GDM1 (cell line): ENCODE measurements at places on chromosomes 6 and 20.

DNA sequence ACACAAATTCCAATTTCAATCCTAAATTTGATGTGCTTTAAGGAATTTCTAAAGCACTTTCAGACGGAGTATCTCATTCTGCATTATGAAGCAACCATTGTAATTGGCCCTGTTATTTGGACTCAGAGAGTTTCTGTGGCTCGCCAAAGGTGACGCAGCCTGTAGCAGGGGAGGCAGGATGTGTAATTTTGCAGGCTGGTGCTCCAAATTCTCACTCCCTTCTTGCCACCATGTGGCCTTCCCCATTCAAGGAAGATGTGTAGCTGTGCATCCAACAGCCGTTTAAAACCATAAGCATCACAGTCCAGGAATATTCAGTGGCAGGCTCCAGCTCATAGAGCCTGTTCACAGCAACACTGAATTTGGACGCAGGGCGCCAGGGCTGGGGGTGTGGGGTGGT, 45.8 kb downstream of the AGPAT4 start:
- DNase-seq: no peak

DNA sequence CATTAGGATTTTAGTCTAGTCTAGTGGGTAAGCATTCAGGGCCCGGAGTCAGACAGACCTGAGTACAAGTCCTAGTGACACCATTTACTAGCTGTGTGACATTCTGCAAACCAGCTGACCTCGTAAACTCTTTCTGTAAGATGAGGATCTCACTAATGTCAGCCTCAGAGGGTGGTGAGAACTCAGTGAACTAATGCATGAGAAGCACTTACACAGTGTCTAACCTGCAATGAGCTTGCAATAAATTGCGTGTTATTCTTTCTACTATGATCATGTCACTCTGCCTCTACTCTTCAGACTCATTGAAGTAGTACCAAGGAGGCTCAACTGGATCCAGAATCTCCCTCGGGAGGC, 41.1 kb upstream of the ZNF831 start:
- no peak for DNase-seq

GRCh38 chr6:64415926-64416325, 780.3 kb downstream of the PHF3 start:
- no peak for DNase-seq

DNA sequence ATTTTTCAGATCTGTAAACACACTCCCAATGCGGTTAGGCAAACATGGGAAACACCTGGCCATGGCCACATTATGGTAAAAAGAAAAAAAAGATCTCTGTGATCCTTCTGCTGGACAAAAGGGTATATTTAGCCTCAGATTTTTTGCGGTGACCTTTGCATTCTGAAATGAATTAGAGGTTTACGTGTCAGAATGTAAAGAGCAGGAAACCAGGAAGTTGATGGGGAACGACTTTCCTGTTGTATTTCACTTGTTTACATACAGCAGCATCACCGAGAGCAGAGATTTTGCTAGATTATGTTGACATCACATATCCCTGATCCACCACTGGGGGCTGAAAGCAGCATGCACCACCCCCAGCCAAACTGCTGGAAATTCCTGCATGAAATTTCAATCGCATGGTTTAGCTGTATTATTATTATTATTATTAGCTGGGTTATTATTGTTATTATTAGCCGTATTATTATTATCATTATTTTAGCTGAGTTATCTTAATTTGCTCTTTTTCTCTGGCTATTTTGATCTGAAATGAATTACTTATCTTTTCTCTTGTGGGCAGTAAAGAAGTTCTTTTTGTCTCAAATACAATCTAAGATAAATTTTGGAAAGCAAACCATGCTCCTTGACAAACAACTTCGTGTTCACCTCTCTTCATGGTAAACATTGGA, 189.4 kb downstream of the ZFP64 start:
- no peak for DNase-seq

DNA sequence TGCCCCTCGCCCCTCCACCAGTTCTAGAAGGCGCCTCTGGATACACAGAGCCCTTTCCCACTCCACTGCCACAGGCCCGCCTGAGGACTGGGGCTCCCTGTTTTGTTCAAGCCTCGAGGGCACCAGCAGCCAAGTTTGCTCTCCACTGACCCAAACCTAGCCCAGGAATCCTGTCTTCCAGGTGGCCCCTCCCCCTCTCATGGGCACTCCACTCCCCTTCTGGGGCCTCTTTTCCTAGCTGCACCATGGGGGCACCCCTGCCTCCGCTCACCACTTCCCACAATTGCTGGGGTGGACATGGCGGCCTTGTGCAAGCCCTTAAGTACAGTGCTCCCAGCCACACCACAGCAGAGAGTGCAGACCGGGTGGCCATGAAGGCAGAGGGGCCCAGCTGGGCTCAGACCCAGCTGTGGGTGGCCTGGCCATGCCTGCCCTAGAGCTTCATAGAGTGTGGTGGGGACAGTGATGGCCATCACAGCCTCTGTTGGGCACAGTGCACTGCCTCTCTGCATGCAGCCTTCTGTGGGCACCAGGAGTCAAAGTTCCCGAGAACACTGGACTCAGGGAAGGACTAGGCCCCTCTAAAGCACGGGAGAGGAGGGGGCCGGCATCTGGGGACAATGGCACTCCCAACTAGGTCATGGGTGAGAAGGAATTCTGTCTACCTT, 1.3 kb downstream of the MYL9 start:
- no peak for DNase-seq

DNA sequence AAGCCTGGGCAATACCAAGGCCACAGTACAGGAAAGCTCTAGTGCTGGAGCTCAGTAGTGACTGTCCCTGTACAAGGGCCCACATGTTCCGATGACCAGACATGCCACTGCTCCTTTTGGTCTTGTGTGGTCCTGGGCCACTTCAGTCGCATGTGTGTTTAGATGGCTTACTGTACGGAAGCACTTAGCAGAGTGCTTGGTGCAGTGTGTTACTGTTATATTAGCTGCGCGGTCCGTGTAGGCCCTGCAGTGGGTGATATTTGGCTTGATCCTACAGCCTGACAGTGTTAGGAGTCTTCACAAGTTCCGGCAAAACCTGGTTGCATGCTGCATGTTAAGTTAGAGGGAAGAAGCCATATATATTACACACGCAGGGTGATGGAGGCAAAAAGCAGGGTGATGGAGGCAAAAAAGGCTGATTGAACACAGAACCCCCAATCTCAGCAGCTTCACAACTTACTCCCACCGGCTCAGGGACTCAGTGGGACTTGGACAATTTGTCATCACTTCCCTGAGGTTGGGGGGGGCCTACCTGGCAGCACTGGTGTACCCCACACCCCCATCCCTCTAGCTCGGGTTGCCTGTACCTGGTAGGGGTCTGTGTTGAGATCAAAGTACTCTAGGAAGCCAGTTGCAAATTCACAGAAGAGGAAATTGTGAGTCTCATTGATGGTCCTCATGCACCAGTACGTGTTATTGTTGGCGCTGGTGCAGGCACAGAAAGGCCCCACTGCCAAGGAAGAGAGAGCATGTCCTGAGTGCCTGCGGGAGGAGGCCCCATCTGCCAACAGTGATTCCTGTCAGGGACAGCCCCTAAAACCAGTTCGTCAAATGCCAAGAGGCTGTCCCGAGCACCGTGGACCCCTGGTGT, 122.6 kb downstream of the SULF2 start:
- no peak for DNase-seq

- DNase-seq: no peak
Observed at GRCh38 chr6:87900160-87900698, 147.4 kb upstream of the SPACA1 start.

- DNase-seq: no peak
Observed at GRCh38 chr20:13611611-13612125, 27.1 kb downstream of the TASP1 start.

DNA sequence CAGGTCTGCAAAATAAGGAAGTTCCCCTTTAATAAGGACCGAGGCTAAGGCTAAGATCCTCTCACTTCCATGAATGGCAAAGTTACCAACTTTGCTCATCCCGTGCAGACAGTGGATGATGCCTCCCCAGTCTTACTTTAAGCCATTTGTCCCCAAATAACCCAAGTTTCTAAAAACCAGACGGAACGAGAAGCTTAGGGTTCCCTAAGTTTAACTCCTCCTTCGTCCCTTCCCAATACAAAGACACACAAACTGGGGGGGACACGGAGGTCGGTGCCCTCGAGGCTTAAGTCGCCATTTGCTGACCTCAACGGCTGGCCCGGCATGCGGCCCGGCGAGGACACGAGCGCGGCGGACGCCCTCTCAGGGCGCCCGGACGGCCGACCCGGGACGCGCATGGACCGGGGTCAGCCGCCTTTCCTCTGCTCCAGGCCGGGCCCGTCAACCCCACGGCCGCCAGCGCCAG, 527 bp downstream of the FBXO30 start:
- DNase-seq: peak; percentile 14

DNA sequence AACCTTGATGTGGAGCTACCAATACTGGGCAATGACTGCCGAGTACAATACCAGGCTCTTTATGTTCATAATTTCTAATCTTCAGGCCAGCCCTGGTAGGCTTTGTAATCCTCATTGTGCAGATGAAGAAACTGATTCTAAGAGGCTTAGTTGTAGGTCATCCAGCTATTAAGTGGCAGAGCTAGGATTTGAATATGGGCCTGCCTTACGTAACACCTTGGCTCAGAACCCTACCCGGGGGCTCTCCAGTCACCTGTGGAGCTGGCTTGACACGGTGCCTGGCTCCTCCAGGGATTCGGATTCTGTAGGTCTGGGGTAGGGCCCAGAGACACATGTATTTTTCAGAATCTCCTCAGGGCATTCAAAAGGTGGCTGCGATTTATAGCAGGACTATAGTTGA, 515.5 kb downstream of the QKI start:
- no peak for DNase-seq

- DNase-seq: no peak
Observed at GRCh38 chr20:19453862-19454261, 241.4 kb downstream of the SLC24A3 start.

- no peak for DNase-seq
Observed at GRCh38 chr6:28856620-28857005, 67.2 kb downstream of the TRIM27 start.

DNA sequence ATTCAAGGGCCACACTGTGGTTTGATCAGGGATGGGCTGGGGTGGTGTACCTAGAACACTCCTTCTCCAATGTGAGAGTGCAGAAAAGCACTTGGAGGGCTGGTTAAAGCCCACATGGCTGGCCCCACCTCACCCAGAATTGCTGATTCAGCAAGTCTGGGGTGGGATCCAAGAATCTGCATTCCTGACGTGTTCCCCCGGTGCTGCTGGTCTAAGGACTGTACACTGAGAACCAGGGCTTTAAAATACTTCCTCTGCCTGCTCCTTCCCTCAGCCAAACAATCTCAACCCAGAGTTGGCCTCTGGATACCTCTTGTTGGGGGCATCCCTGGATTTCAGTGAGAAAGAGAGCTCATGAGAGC, 13.4 kb upstream of the OCSTAMP start:
- no peak for DNase-seq

DNA sequence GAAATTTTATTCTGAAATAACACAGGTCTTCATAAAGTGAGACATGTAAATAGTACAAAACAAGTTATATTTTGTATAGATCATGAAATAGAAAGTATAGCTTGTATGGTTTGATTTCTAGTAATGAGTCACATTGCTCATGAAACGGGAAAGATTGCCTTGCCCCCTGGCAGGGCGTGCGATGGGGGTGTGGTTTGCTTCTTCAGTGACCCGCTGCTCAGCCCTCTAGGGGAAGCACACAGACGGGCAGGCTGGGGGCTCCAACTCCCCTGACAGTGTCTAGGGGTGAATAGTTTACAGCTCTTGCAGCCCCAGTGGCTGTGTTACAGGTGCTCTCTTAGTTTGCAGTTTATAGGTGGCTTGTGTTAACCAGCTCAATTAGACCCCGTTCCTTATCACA, 170.5 kb upstream of the RGS17 start:
- no peak for DNase-seq

GRCh38 chr6:170211404-170212025, 79.4 kb downstream of the DLL1 start:
- no peak for DNase-seq

DNA sequence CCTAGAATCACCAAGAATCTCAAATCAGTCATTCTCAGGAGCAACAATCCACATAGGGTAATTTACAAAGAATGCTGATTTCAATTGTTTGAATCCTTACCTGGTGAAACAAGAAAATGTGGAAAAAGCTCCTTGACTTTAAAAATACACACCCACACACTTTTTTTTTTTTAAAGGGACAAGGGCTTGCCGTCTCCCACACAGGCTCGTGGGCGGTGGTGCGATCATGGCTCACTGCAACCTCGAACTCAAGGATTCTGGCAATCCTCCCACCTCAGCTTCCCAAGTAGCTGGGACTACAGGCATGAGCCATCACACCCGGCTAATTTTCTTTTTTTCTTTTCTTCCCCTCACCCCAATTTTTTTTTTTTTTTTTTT, 30.7 kb downstream of the PARD6B start:
- no peak for DNase-seq

DNA sequence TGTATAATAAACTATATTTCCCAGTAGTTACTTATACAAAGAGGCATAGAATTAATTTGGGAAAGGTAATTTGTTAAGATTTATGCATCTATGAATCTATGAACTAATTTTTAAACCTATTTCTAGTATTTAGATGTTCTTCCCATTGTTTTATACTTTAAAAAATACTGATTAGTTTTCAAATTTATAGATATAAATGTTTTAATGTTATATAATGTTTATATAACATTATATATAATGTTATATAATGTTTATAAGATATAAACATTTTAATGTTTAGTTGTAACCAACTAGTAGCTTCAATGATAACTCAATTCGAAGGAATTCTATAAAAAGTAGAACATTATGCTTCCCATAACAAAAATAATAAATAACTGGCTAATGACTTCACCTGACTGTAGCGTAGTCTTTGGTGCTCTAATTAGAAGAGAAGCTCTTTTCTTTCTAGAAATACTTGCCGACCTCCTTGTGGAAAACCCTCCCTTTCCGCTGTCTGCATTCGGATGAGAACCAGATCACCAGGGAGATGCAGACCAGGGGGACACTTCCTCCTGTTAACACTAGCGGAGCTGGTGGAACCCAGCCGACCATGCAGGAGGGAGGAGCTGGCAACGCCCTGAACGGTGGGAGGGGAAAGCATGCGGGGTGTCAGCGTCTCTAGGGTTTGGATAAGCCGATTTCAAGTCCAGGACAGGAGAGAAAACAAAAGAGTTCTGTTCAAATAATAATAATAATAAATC, 158.4 kb downstream of the OR2B2 start:
- DNase-seq: peak; percentile 82

- DNase-seq: peak; percentile 39
Observed at GRCh38 chr6:44012078-44012493, 115.2 kb downstream of the MRPL14 start.

DNA sequence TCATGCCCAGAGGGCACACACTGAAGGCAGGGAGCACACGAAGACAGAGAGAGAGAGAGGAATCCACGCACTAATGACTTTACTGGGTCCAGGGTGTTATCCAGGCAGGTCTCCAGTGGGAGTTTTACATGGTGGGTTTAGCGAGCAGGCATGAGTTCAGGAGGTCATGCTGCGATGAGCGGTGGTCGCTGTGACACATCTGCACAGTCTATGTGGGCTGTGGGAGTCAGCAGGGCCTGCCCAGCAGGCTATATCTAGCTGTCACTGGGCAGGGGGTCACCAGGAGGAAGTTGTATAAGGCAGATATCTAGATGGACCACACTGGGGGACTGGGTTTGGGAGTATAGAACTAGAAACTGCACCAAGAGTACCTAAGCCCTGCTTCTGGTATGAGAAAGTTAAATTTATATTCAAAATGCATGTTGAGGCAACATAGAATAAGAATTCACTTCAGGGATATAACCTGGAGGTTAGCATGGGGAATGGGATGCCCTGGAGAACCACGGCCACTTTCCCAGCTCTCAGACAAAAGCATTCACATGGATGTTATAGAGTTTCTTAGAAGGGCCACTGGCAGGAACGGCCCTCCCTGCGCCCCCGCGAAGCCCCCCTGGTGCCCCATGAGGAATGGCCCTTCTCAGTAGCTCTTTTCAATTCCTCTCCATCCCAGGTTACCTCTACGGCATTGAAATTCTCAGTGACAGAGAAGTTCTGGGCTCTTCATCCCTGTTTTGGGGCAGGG, 113.9 kb downstream of the RNF144B start:
- DNase-seq: no peak
